ENCODE measurements at places on chromosomes 16 and 17.

DNA sequence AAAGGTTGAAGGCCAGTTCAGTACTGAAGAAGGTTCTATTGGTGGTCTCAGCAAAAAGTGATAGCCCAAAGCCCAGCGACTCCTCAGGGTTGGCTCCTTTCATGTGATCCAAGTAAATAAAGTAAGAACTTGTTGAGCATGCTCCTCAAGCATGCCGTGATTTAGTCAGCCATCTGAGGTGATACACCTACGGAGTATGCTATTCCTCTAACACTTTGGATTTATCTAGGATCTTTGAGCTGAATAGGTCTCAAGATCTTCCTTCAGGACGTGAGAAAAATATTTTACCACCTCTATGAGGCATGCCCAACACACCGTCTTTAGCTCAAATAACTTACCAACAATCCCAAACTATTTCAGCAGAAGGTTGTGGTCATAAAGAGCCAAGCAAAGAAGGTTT, 153.3 kb upstream of the CORO6 start:
- DNase-seq = no peak

DNA sequence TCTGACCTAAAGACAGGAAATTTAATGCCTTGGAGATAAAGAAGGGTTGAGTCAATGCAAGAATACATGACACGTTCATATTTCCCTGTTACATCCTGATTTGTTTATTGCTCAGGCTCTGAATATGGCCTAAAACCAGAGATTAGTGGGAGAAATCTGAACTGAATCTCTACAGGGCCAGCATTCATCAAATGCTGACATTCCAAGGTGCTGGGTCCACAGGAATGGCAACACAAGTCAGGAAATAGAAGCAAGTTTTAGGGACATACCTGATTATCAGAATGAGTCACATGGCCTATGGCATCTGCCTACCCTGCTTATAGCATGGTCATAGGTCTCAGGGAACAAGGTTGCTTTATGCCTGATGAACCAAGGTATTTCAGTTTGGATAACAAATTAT, 117.4 kb upstream of the CES5A start:
- no peak for DNase-seq

DNA sequence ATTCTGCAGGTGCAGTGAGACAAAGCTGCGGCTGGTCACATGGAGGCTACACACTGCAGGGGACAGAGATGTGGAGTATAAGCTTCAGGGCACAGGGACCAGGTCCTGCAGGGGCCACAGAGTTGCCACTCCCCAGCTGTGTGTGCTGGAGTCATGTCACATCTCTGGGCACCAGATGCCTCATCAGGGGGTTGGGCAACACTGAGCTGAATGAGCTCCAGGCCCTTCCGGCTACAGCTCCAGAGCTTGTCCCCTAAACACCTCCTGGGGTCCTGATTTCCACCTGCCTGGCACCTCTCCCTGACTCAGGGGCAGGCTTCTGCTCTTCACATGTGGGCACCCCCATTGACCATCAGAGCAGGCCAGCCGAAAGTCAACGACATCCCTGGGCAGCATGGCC, 32.5 kb downstream of the SPHK1 start:
- no peak for DNase-seq

- DNase-seq = no peak
Measured at GRCh38 chr16:81668243-81669097, 110.6 kb upstream of the PLCG2 start.

GRCh38 chr17:62827746-62828485, 19.8 kb upstream of the MARCHF10 start:
- DNase-seq = no peak

DNA sequence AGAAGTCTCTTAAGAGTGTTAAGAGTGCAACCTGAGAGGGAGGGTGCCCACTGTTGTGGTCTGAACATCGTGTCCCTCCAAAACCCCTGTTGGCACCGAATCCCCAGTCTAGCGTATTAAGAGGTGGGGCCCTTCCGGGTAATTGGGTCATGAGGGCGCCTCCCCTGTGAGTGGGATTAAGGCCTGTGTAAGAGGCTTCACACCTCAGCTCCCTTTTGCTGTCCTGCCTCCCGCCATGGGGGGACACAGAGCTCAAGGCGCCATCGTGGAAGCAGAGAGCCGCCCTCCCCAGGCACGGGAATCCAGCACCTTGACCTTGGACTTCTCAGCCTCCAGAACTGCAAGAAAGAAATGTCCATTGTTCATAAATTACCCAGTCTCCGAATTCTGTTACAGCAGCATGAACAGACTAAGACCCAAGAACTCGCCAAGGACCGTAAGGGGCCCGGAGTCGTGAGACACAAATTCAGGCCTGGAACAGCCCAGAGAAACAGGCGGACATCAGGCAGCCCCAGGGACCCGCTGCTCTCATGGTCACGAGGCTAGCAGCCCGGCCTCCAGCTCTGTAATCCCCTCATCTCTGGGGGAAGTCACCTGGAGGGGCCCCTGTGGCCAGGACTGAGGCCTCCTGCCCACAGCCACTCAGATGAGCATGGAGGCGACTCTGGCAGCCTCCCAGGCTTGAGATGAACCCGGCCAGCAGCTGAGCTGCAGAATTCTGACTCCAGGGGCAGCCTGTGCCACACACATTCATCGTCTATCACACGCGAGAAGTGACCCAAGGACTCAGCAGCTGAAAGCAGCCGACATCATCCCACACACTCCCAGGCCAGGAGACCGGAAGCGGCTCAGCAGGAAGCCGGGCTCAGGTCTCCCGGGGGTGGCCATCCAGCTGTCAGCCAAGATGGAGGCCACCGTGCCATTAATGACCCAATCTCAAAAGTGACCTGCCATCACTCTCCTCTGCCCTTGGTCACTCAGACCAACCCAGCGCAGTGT, 12.8 kb upstream of the CHMP6 start:
- no peak for DNase-seq

- DNase-seq = no peak
Measured at GRCh38 chr17:40453881-40454612, 10.8 kb downstream of the IGFBP4 start.

- no peak for DNase-seq
Measured at GRCh38 chr17:12998874-12999273, 19.0 kb downstream of the ELAC2 start.

DNA sequence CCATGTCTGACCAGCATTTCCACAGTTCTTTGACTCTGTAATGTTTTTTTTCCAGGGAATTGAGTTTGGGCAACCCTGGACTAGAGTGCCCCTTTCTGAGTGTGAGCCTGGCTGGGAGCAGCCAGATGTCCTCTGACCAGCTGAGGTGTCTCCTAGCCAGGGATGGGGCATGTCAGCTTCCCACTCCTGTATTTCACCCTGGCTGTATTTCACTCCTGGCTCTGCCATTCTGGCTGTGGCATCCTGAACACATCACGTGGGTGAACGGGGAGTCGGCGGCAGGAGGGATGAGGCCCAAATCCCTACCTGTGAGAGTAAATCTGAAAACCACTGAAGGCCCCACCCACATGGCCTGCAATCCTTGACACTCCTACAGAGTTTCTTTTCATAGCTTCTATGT, 31.3 kb downstream of the KDM8 start:
- no peak for DNase-seq

DNA sequence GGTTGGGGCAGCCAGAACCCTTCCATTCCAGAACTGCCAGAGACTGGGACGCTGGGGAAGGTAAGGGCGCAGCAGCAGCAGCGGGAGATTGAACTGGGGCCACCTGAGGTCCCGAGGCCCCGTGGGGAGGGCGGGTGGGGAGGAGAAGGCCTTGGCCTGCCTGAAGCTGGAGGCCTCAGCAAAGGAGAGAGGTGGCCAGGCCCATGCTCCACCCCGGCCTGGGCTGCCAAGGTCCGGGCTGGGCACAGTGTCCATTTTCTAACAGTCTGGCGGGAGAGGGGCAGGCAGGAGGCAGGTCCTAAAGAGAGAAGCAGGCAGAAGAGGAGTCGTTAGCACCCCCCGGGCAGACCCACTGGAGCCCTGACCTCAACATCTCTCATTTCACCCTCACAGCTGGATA, 1.1 kb upstream of the GDPD3 start:
- DNase-seq = no peak

DNA sequence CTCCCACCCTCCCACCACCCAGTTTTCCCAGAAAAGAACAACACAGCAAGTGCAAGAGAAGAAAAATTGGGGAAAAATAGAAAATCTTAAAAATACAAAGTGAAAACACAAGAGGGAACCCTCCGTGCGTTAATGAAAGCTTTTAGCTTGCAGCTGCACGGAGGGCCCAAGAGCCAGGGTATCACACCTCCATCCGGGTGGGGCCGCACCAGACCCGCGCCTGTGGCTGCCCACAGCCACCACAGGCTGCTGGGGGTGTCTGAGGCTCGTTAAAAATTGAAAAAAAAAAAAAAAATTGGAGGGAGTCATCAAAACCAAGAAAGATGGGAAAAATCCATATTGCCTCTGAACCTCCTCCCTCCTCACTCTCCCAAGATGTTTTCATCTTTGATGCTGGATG, 18.6 kb downstream of the ENGASE start:
- DNase-seq = no peak

All from NCI-H1694 (cell line).